ENCODE measurements at places on chromosomes 5 and 9. TPM values are rescaled to one million over a fixed set of nuclear protein-coding genes. Genes with fewer than 3 reads are reported as not detected.

FOXI1 gene
- total RNA-seq = not detected

PCDHGB6 gene
- 4.3 TPM for total RNA-seq

SLC6A19 gene
- not detected for total RNA-seq

PCDHGA12 gene
- total RNA-seq = 13.7 TPM

BTNL8 gene
- not detected for total RNA-seq

C1QTNF2 gene
- total RNA-seq = 2.3 TPM

GNA14 gene
- total RNA-seq = 0.26 TPM

LHX3 gene
- not detected for total RNA-seq

PNPLA7 gene
- total RNA-seq = 1.3 TPM

SLC25A46 gene
- total RNA-seq = 95.5 TPM

PCDHGA1 gene
- 1.8 TPM for total RNA-seq

NKD2 gene
- under 0.01 TPM for total RNA-seq

DDX4 gene
- not detected for total RNA-seq

GFI1B gene
- not detected for total RNA-seq

WNT8A gene
- total RNA-seq = not detected

LCN9 gene
- total RNA-seq = not detected

CKMT2 gene
- 19.3 TPM for total RNA-seq

SOX30 gene
- under 0.01 TPM for total RNA-seq

PDLIM4 gene
- total RNA-seq = 67.2 TPM

KCNIP1 gene
- not detected for total RNA-seq

SHISAL2B gene
- not detected for total RNA-seq

MIER3 gene
- 13.2 TPM for total RNA-seq

ARHGEF37 gene
- total RNA-seq = 5.3 TPM

IFNK gene
- total RNA-seq = not detected
